ENCODE measurements at places on chromosomes 11 and 22. TPM values are rescaled to one million over a fixed set of nuclear protein-coding genes. Genes with fewer than 3 reads are reported as not detected.

DNA sequence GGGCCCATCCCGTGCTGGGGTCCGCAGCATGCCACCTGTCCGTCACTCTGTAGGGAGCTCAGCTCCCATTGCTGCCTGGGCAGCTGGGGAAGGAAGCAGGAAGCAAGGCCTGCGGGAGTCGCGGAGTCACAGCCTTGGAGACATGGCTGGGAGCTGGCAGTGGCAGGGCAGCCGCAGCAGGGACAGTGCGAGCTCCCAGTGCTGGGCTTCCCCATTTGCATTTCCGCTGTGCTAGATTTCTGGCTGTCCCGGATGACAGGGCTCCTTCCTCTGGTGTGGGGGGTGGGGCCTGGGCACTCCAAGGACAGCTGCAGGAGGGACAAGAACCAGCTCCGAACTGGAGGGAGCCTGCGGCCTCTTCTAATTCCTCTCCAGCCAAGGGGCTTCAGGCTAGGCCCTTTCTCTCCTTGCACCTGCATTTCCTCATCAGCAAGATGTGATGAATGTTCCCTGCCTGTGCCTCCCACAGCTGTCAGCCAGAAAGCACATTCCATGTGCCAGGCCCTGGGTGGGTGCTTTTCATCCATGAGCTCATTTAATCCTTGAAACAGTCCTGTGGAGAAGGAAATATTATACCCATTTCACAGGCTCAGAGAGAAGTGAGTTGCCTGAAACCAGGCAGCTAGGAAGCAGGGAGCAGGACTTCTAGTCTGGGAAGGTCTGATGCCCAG is 48.0 kb downstream of the MYO7A start:
- no peak for DNase-seq

DNA sequence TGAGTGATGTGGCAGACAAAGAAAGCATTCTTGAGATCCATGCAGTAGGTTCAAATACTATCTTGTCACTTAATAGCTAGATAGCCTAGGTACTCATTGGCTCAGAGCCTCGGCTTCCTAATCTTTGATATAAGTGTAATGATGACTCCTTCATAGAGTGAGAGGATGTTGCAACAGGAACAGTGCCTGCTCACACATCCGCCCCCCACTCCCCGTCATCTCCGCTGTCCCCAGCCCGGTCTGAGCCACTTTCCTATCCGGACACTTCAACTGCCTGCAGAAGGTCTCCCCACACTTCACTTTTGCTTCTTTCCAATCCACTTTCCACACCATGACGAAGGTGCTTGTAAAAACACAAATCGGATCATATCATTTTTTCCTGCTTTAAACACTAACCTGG is 128.8 kb downstream of the NTM start:
- DNase-seq: no peak

DNA sequence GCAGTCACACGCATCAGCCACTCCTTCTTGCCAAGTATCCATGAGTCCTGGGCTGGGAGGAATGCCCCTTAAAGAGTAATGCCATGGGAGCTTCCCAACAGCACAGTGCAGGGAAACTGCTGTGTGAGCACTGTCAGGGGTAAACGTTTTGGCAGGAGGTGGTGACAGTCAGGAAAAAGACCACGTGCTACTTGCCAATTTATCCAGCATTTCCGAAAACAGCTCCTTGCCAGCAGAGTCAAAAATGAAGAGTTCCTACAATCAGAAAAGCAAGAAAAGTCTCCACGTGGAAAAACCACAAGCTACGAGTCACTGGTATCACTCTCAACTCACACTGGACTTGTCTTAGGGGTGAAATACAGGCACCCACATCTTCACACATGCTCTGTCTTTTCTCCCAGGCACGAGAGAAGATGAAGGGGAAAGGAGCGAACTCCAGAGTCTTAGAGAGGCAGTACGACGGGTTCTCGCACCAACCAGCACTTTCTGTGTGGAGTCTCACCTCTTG is 9.9 kb downstream of the IFT27 start:
- DNase-seq: peak; percentile 9

GRCh38 chr11:124194293-124195188 is 11.4 kb downstream of the OR10D3 start:
- DNase-seq: peak; percentile 46

DNA sequence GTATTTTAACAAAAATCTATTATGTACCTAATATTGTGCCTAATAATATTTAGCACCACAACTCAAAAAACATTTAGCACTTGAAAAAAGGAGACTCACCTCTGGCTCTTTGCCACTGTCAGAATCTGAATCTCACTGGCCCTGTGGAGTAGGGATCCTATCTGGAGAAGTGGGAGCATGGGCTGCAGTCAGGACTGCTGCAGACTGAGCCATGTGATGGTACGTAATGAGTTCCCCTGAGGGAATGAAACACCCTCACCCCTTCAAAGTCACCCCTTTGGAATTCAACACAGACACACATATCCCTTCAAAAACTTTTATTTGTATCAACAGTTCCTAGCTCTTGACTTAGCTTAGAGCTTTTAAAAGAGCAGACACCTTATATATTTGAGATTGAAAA is 6.5 kb downstream of the PTPMT1 start:
- DNase-seq: no peak

DNA sequence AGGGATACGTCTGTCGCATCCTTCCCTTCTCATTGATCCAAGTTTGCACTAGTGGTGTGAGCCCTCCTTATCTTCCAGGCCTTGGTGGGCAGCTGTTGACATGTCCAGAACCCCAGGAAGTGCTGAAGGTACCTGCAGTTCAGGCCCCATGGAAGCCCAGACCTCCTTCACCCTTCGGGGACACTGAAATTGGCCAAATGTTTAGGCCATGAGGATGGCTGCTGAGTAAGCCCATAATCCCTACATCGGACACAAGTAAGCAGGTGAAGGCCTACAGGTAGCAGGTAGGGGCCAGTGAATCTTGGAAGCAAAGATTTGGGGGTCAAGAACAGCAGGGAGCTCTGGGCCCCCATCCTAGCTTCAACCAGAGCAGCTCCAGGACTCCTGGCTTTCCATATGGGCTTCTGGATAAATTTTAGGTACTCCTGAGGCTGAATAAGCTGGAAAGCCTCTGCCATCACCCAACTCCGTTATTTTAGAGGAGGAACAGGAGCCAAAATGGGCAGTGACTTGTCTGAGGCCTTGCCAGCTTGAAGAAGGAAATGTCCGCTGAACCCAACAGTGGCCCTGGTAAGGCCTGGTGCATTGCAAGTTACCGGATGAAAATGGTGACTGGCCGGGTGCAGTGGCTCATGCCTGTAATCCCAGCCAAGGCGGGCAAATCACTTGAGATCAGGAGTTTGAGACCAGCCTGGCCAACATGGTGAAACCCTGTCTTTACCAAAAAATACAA is 45.2 kb downstream of the MORC2 start:
- no peak for DNase-seq

- no peak for DNase-seq
Observed at GRCh38 chr11:27171376-27171958, 130.9 kb downstream of the BBOX1 start.

- DNase-seq: no peak
Observed at GRCh38 chr11:9493492-9493891, 32.7 kb downstream of the ZNF143 start.

DNA sequence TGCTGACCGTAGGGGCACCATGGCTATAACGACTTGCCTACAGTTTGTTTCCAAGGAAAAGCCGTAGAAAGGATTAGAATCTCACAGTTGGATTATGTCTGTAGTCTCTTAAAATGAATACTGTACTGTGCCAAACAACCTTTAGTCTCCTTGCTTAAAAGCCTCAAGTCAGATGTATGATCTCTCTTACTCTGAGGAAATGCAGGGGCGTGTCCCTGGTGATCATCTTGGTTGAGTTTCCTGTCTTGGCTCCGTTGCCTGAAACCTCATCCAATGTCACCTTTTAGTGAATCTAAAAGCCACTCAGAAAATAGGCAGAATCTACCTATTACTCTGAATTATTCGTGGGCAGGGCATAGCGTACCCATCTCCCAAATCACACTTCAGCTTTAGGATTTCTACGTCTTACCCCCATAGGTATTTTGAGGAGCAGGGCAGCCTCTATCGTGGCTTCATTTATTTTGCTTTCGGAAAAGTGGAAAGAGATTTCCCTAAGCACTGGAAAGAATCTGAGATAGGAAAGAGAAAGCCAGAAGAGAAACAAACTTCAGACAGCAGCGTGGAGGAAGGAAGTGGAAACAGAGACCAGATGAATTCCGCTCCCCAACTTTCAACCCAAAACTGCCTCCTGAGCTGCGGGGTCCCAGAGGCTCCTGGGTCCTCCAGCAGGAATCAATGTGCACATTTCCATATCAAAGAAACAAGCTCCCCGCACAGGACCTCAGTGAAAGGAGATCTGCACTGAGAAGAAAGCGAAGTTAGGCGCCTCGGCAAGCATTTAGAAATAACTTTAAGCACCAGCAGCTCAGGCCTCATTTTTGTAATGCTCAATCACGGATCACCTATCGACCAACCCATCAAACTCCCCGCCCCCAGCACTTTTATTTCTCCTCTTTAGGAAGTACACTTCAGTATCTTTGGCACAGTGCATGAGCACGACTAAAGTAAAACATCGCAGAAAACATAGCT is 245.8 kb downstream of the ETS1 start:
- no peak for DNase-seq

DNA sequence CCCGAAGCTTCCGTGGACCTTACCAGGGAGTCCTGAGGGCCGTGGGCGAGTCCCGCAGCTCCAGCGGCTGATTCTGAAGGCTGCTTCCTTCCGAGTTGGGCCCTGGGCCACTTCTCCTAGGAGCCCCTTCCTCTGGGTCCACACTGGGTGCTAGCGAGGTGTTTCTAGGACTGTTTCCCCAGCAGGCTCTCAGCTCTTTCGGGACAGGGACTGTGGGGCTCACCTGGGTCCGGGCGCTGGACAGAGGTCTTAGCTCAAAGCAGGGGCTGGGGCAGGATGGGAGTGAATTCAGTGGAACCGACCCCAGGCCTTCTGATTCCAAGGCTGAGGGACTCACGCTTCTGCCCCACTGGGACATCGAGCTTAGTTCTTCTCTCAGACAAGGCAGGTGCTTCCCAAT is 29.3 kb upstream of the CSNK1E start:
- DNase-seq: no peak

DNA sequence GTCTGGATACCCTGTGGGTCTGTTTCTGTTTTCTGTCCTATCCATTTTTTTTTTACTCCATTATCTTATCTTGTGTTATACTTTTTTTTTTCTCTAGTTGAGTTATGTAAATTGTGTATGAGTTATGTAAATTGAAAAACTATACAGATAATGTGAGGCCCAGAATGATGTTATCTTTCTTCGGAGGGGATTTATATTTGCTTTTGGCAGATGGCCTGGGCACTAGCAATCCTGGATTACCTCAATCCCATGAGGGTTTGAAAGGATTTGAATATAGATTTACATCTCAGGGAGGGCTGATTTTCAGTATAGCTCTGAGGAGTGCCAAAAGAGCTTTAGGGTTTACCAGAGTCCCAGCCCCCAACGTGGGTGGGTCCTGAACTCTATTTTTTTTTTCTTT is 71.0 kb downstream of the CSTPP1 start:
- DNase-seq: no peak

- no peak for DNase-seq
Observed at GRCh38 chr11:19196432-19196831, 5.4 kb downstream of the CSRP3 start.

DNA sequence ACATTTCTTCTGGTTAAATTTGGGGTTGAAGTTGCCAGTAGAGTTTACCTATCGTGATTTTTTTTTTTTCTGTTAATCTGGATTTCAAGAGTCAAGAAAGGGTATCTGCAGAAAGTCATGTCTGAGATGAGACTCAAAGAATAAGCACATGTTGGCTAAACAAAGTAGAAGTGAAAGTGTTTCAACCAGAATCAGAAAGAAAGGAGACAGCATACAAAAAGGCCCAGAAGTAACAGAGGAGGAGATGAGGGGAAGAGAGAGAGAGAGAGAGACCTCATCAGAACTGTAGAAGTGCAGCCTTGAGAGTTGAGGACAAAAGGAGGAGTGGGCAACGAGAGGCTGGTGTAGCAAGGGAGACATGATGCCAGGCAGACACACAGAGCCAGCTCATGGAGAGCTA is 54.9 kb downstream of the SVIP start:
- no peak for DNase-seq

DNA sequence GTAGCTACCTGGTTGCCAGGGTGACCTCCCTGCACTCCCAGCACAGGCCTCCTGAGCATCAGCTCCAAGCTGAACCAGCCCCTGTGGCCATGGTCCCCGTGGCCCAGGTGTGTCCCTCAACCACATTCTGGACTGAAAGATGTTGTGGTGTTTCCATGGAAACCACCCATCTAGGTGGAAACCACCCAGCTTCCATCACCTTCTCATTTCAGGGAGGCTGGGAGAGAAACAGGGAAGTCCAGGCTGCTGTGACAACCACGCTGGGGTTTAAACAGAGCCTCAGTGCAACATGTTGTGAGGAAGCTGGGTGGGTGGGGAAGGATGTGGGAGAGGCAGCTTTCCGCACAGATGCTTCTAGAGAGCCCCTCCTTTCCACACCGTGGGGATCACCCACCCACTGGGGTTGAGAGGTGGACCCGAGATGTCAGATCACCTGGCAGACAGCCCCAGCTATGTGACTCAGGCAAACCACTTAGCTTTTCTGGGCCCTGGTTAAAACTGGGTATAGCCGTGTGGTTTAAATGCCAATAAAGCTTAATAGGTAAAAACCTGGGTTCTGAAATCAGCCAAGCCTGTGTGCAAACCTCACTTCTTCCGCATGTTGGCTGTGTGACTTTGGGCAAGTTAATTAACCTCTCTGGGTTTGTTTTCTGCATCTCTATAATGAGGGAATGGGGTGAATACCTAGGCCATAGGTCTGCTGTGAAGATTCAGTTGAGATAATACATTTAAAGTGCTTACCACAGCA is 46.4 kb downstream of the CD82 start:
- DNase-seq: peak; percentile 26

- peak; percentile 35 for DNase-seq
Observed at GRCh38 chr11:67483831-67484665, 1.2 kb downstream of the AIP start.

DNA sequence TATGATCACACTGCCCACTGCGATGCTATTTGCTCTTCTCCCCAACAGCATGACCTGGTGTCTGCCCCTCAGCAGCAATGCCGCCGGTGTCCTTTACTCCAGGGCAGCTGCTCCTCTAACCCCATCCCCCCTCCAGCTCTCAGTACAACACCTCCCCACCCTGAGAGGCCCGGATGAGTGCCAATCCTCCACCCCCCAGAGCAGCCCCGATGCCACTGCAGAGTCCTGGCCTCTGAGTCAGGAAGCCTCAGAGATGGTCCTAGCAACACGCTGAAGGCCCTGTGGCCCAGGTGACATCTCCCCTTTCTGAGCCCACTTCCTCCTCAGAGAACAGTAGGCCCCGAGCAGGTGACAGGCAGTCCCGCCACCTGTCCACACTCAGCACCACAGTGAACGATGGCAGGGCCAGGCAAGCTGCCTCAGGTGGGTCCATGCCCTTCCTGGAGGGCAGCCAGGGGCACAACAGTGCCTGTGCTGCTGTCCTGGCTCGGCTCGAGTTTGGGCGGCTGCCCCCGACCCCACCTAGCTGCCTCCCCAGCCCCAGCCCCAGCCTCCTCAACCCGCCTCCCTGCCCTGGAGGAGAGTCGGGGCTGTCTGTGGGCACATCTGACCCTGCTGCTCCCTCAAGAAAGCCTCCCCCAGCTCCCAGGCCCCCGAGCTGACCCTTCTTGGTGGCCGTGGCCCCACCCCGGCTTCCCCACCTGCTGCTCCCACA is 3.9 kb upstream of the NDUFS8 start:
- DNase-seq: no peak

- DNase-seq: no peak
Observed at GRCh38 chr22:44160421-44160820, 20.3 kb upstream of the PARVG start.

GRCh38 chr11:73206801-73207200 is 11.3 kb upstream of the P2RY2 start:
- DNase-seq: no peak

The MPZL2 gene
- 53.3 TPM for total RNA-seq

The GATD1 gene
- total RNA-seq: 16.7 TPM

The RASD2 gene
- 0.35 TPM for total RNA-seq

The OR4A16 gene
- not detected for total RNA-seq

Data from renal cortical epithelial cell (primary cell).